ENCODE measurements at places on chromosomes 11 and 22. TPM values are rescaled to one million over a fixed set of nuclear protein-coding genes. Genes with fewer than 3 reads are reported as not detected.

HBD gene
- not detected for total RNA-seq

NXPE1 gene
- not detected for total RNA-seq

SLC5A12 gene
- total RNA-seq: not detected

CAPN5 gene
- 63.2 TPM for total RNA-seq

LMO2 gene
- 17.3 TPM for total RNA-seq

RTN4RL2 gene
- 0.66 TPM for total RNA-seq

EMID1 gene
- 0.50 TPM for total RNA-seq

TRPM5 gene
- total RNA-seq: not detected

PGA5 gene
- not detected for total RNA-seq

ANGPTL5 gene
- 0.38 TPM for total RNA-seq

THY1 gene
- 7.6 TPM for total RNA-seq

OR1S2 gene
- total RNA-seq: not detected

OSBP2 gene
- 3.9 TPM for total RNA-seq

SELENOO gene
- 23.9 TPM for total RNA-seq

SPON1 gene
- total RNA-seq: 7.0 TPM

MTMR2 gene
- total RNA-seq: 21.7 TPM

SAAL1 gene
- total RNA-seq: 9.6 TPM
